ENCODE measurements at places on chromosomes 11 and 22. TPM values are rescaled to one million over a fixed set of nuclear protein-coding genes. Genes with fewer than 3 reads are reported as not detected.

- H3K4me1 ChIP-seq, result peaks cover 26% of the 10 kb centered on the region
- no peaks in the 10 kb centered on the region for H3K27me3 ChIP-seq
- peak overlapping the region; percentile 64 for H3K27ac ChIP-seq
- peak overlapping the region; percentile 41 for H3K4me3 ChIP-seq
- no peaks in the 10 kb centered on the region for H3K36me3 ChIP-seq
Measured at GRCh38 chr22:44620129-44620840, 81.7 kb upstream of the PRR5 start.

- no peaks in the 10 kb centered on the region for H3K36me3 ChIP-seq
- H3K4me3 ChIP-seq, result no peak overlapping the region
- no peak overlapping the region for H3K27ac ChIP-seq
- no peak for DNase-seq
Measured at GRCh38 chr11:105718641-105719040, 108.8 kb downstream of the GRIA4 start.

DNA sequence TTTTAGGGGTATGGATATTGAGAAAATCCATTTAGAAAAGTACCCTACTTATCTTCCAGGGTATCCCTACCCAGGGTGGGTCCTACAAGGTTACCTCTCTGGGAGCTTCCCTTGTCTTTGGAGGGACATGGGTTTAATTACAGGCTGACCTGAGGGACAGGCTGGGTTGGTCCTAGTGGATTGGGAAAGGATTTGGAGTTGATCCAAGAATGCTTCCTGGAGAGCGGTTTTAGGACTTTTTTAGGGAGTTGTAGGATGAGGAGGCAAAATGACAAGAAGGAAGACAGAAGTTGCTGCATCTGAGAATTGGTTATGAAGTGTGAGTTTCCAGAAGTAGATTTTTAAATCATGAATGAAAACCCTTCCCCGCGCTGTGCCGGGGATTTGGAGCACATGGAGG lies 61.8 kb upstream of the CRTAM start:
- H3K27ac ChIP-seq, result no peak overlapping the region
- no peaks in the 10 kb centered on the region for H3K4me1 ChIP-seq
- no peaks in the 10 kb centered on the region for H3K36me3 ChIP-seq
- no peak for DNase-seq
- H3K4me3 ChIP-seq, result no peak overlapping the region

SLCO2B1 gene
- total RNA-seq, result 1.3 TPM

OR4A16 gene
- not detected for total RNA-seq

CENPM gene
- total RNA-seq, result 77.5 TPM

All from CD8-positive, alpha-beta memory T cell (primary cell).